ENCODE measurements at places on chromosomes 7 and 10. TPM values are rescaled to one million over a fixed set of nuclear protein-coding genes. Genes with fewer than 3 reads are reported as not detected.
A peak's percentile ranks its signal among the peaks of the same experiment; 100 is the strongest.

Gene CUBN
- polyA plus RNA-seq = 6.8 TPM

Gene PHYHIPL
- polyA plus RNA-seq = 0.57 TPM

Gene ZNF804B
- polyA plus RNA-seq = 0.11 TPM

Gene ABCB1
- 1.1 TPM for polyA plus RNA-seq

Gene TMEM273
- polyA plus RNA-seq = 6.4 TPM

Gene FHIP2A
- 41.7 TPM for polyA plus RNA-seq

DNA sequence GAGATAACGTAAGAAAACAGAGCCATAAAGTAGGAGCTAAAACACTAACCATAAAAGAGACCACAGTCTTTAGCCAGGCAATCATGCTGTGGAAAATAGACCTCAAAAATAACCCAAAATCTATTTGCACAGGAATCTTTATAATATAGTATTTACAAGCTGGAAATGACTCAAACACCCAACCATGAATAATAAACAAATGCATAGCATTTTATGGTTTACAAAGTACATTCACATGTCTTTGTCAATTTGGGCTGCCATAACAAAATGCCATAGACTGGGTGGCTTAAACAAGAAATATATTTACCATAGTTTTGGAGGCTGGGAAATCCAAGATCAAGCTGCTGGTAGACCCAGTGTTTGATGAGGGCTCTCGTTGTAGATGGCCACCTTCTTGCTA lies 65.5 kb upstream of the GRB10 start:
- DNase-seq = no peak

DNA sequence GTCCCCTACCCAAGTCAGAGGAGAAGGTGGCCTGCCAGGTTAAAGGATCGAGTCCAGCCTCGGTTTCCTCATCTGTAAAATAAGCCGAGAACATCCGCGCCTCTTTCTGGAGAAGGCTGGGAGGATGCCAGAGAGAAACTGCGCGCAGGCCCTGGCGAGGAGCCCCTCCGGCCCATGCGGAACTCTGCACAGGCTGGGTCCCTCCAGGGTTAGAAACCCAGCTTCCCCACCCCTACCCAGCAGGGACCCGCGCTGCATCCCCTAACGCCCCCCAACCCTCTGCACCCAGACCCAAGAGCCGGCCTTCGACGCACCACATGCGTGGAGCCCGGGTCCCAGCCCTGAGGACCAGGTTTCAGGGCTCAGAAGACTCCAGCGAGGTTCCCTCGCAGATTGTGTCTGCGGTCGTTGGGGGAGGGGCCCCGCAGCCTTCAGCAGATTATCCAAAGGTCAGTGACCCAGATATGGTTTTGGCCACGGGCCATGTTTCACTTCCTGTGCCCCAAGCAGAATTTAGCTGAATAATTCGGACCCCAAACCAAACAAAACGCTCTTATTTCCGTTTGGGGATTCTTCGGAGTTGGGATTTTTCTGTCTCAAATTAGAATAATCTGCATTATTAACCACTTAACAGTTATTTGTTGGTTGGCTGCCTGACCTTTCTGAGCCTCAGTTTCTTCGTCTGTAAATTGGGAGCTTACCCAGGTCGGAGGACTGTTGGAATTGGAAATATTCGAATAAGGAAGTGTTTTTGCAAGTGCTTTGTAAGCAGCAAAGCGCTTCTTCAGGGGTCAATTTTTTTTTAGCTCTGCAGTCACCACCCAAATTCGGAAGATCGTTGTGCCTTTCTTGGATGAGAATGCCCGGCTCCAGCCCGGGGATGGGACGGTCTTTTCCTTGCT lies 167.7 kb downstream of the UBE2H start:
- DNase-seq = no peak

GRCh38 chr10:51878695-51879094 lies 179.3 kb upstream of the CSTF2T start:
- DNase-seq = no peak

DNA sequence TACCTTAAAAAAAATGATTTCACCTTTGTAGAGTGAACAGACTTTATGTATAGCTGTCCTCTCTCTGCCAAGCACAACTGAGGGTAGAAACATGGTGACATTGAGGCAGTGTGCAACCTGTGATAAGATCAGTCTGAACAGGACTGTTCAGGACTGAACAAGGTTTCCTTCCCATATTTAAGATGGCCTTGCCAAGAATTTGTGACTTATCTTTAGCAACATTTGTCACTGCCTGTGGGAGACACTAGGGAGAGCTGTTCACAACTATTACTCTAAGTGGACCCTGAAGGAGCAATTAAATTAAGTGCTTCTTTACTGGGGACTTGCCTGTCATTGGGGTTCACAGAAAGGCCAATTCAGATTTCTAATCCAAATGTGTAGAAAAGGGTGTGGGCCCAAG lies 6.7 kb downstream of the OR13A1 start:
- no peak for DNase-seq

GRCh38 chr7:2820508-2820934 lies 23.6 kb downstream of the GNA12 start:
- peak; percentile 80 for DNase-seq

DNA sequence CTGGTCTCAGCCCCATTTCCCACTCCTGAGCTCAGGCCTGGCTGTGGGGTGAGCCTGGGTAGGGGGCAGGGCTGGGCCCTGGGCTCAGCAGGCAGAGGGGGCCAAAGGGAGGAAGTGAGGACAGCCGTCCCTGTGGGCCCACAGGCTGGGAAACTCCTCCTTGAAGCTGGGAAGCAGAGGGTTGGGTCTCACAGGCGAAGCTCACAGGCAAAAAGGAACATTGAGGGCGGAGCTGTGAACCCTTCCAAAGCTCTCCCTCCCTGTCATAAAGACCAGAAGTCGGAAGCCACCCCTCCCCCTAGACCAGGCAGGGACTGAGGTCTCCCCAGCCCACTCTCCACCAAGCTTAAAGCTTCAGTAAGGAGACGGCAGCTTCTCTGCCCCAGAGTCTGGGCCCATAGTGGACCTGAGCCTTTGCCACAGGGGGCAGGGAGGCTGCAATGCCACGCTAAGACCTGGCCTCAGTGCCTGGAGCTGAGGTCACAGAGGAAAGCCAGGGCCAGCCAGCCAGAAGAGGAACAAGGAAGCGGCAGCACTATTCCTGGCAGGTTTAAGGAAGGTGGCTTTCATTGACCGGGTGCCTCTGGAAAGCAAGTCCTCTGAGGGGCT lies 1.0 kb upstream of the KCP start:
- no peak for DNase-seq

DNA sequence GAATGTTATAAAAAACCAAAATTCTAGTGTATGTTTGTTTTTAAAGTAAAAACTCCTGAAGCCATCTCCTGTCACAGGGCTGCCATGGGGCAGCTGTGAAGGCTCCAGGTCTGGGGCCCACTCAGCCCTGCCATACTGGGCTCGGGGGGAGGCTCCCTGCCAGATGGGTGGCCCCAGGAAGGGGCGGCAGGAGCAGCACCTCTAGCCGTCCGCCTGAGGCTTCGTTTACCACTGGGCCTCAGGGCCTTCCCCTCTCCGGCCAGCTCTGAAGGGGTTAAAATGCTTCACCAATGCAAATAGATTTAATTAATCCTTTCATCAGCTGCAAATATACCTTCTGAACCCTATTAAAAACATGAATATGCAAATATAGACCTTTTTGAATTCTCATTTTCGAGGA lies 139.0 kb downstream of the ELFN1 start:
- DNase-seq = no peak

DNA sequence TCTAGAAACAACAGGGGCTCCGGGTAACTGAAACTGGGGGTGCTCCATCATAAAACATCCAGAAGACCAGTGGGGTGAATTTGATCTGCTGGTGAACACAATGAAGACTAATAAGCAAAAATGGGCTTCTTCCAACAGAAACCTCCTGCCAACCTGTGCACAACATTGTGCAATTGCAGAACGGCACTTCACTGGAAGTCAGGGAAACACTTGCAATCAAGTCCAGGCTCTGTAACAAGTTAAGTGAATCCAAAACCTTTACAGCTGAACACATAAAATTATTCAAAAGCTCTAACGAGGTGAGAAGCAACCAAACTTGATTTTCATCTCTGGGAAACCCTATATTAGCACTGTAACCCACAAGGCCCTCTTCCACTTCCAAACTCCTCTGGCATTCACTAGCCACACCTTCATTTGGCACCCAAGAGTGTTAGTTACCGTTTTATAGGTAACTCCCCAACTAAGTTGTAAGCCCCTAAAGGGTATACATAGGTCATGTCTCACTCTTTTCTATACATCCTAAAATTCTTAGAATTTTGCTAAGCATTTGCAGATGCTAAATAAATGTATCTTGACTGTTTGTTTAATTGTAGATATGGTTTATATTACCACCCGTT lies 22.0 kb downstream of the IMMP2L start:
- DNase-seq = no peak

DNA sequence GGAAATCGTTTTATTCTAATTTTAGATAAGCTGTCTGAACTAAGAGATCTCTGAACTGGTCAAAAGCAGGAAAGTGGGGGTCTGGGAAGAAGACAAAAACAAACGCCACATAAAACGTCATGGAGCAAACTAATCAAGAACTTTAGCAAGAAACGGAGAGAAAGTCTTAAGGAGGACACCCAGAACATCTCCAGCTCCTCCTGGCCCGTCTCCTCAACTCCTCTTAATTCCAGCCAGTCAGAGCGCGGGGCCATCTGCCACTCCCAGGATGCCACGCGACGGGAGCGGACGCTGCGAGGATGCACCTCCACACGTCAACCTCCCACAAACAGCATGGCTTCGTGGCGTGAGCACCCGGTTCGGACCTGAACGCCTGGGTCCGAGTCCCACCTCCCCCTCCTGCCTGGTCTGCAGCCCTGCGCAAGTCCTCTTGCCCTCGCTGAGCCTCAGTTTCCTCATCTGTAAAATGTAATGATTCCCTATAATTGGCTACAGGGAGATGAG lies 598 bp downstream of the MMS19 start:
- DNase-seq = peak; percentile 61

- DNase-seq = no peak
These were observed 196.8 kb downstream of the REEP3 start for GRCh38 chr10:63718006-63718405.

DNA sequence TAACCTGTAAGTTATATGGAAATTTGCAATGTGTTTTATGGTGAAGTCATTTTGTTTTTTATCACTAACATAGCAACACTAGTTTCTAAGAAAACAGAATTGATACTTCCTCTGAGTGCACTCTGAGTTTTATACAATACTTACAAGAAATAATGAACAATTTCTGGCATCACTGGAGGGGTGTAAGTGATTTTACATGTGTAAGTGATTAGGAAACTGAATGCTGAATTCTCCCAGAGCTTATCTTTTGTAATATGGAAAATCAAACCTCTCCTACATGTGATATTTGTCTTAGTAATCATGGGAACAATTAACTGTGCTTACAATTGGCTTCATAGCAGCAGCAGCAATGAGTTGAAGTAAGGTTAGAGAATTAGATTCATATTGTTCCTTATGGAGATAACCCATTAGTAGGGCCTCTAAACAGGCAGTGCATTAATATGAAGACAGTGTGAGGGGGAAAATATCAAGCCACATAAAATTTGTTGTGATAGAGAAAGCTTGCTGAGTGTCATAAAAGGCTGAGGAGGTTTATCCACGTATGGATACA lies 37.4 kb downstream of the SEMA3C start:
- DNase-seq = no peak

GRCh38 chr7:12635830-12636229 lies 51.6 kb upstream of the ARL4A start:
- no peak for DNase-seq

DNA sequence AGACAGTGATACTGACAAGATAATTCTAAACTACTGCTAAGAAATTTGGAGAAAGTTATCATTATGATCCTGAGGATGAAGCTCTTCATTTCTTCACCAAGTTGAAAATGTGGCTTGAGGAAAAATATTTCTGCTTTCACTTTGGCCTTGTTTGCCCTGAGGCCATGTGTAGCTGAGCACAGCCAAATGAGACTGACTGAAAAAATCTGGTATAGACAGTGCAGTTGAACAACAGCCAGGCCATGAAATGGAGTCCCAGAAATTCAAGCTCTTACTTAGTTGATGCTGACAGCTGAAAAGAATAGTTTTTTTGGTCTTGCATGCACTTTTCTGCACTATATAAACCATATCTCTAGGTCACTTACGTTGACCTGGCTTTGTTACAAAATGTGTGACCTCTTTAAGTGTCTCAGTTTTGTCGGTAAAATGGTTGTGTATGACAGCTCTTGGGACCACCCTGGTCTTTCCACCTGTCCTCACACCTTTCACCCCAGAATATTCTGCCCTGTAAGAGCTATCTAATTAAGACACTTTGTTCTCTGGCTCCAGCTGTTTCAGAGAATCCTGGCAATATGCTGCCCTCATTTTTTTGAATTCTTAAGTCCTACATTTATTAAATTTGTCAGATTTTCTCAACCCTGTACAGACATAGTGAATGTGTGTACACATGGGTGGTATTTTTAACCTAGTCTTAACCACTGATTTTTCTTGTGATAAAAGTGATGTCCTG lies 91.3 kb downstream of the CD36 start:
- DNase-seq = no peak

DNA sequence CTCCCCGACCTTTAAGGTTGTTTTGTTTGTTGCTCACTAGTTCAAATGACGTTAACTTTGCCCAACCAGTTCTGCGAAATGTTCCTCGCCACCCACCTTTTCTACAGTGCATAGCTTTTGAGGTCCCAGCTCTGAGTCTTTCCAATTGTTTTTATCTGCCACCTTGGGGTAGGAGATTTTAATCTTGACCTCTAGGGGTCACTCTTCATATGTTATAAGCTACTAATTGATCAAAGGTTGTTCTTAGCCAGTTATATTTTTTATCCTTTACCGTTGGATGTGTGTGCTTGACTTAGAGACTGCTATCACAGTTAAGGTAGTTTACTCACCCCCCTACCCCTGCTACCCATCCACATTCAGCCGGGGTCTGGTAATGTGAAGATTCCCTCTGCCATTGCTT lies 372.4 kb downstream of the SUGCT start:
- DNase-seq = no peak

DNA sequence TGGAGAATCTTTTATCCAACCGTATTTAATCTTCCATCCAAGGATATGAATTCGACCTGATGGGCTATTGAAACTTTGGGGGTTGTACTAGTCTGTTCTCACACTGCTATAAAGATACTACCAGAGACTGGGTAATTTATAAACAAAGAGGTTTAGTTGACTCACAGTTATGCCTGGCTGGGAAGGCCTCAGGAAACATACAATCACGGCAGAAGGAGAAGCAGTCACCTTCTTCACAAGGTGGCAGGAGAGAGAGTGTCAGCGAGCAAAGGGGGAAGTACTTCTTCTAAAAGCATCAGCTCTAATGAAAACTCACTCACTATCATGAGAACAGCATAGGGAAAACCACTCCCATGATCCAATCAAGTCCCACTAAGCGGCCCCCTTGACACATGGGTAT lies 43.8 kb downstream of the EPDR1 start:
- no peak for DNase-seq

GRCh38 chr7:98303906-98304305 lies 22.4 kb downstream of the BRI3 start:
- DNase-seq = no peak

Data from left lung (tissue), 14 donors.